ENCODE measurements at places on chromosomes 3 and 15.

- DNase-seq, result no peak
These were observed 2.7 kb downstream of the RAB8B start for GRCh38 chr15:63191895-63192618.

DNA sequence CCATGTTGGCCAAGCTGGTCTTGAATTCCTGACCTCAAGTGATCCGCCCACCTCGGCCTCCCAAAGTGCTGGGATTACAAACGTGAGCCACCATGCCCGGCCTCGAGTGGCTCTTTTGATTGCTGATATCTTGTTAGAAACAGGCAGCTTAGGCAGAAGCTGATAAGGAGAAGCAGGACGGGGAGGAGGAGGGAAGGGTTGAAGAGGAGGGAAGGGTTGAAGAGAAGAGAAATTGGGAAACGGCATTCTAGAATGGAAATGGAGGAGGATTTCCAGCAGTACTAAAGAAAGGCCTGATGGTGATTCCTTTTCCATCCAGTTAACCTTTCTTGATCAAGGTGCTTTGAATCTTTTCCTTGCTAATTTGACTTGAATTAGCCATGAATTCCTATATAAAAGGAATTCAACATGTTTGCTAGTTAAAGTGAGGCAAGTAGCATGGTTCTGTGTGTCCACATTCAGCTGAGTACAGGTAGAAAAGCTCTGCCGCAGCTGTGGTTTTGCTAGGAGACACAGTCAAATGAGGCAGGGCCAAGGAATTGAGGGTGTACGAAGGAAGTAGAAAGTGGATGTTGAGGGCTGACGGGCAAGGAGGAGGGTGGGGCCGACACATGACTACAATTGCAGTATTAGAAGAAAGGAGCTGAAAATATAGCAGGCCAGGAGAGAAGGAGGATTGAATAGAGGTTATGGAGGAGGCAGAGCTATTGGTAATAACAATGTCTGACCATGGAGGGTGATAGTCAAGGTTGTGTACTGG, 27.2 kb upstream of the ATP1B3 start:
- no peak for DNase-seq

DNA sequence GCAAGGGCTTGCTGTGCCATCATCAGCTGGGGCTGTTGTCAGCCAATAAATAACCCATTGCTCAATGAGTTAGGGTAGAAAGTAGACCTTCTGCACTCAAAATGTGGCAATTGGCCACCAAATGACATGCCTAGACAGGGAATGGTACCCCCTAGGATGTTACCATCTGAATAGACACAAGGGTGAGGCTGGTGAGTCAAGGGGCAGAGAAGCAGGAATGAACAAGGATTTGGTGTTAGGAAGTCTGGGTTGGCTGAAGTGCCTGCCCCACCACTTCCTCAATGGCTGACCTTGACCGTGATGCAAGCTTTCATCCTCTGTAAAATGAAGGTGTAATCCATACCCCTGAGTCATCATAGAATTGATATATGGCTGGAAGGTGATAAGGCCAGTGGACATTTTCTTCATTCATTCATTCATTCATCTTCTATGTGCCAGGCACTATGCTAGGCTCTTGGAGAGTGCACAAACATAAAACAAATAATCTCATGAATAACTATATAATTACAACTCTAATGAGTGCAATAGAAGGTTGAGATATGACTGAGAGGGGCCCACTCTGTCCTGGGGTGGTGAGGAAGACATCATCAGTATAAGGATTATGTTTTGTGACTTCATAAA, 4.4 kb upstream of the CA12 start:
- DNase-seq, result no peak

DNA sequence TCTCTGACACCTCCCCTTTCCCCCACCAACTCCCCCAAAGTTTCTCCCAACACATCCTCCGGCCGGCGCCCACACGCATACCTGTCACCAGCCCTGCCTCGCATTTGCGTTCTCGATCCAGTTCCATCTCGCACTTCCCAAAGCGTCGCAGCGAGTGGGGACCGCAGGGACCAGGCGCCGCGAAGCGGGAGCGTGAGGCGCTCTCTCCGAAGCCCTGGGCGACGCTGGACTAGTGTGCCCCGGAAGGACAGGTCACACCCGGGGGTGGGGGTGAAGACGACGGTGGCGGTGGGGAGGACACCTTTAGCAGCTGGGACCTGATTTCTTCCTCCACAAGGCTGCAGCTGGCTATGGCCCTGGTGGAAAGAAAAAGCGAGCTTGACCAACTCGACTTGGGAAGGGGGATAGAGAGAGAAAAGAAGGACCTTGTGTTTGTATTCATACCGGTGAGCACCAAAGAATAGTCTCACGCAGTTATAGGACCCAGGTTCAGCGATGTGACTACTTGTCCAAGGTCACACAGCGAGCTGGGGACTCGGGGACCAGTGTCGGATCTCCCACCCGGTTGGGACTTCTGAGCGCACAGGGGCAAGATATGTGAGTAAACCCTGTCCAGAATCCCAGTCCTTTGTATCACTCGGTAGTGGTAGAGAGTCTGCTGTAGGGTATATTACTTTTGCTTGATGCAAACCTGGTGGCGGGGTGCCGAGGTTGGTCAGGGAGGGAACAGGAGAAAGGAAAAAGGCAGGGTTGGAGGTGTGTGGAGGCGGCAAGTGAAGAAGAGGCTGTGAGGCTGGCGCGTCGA, 607 bp upstream of the GHSR start:
- no peak for DNase-seq

GRCh38 chr3:168090306-168091085, 5.2 kb downstream of the GOLIM4 start:
- no peak for DNase-seq

DNA sequence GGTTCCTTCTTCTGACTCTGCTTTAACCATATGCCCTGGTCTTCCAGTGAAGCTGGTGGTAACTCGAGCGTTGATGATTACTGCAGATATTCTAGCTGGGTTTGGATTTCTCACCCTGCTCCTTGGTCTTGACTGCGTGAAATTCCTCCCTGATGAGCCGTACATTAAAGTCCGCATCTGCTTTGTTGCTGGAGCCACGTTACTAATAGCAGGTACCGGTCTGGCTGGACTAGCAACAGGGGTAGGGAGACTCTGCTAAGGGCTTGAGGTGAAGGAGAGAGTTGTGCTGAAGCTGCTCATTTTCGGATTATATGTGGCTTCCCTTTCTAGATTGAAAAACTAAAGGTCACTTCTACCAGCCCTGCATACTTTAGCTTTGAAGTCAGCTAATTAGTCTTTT, 16.8 kb downstream of the CLDN16 start:
- DNase-seq, result no peak

Data from thoracic aorta (tissue), 2 donors.